ENCODE measurements at places on chromosomes 12 and 14. TPM values are rescaled to one million over a fixed set of nuclear protein-coding genes. Genes with fewer than 3 reads are reported as not detected.

MEG3 gene
- total RNA-seq: 155 TPM

- DNase-seq: peak; percentile 68
Observed at GRCh38 chr12:27176765-27177164, 67.3 kb upstream of the STK38L start.

DNA sequence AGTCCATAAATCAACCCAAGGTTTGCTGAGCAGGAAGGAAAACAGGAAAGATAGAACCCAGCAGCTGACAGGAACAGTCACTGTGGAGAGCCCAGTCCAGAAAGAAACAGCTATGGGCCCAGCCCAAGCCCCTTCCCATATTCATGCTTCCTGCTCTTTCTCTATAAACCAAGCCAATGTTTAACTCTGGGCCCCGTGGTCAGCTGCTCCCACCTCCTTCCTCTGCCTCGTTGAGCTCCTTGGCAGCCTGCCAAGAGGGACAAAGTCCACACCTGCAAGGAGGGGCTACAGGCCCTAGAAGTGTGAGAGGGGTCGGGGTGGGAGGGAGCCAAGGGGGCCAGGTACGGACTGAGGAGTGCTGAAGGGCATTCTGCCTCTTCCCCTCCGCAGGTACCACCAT is 10.0 kb downstream of the SLC6A13 start:
- no peak for DNase-seq

DNA sequence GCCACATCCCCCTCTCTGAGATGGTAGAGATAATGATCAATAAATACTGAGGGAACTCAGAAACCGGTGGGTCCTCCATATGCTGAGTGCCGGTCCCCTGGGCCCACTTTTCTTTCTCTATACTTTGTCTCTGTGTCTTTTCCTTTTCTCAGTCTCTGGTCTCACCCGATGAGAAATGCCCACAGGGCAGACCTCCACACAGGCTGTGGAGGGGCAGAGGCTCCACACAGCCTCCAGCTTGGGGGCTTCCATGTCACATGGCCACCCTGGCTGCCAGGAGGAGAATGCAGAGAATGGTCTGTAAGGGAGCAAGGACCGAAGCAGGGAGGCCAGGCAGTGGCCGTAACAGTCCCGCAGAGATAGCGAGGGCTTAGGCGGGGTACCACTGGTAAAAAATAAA is 105.9 kb downstream of the NTF3 start:
- DNase-seq: no peak

CLBA1 gene
- total RNA-seq: 2.8 TPM

- DNase-seq: peak; percentile 46
Observed at GRCh38 chr12:39723831-39724230, 104.2 kb upstream of the ABCD2 start.

DNA sequence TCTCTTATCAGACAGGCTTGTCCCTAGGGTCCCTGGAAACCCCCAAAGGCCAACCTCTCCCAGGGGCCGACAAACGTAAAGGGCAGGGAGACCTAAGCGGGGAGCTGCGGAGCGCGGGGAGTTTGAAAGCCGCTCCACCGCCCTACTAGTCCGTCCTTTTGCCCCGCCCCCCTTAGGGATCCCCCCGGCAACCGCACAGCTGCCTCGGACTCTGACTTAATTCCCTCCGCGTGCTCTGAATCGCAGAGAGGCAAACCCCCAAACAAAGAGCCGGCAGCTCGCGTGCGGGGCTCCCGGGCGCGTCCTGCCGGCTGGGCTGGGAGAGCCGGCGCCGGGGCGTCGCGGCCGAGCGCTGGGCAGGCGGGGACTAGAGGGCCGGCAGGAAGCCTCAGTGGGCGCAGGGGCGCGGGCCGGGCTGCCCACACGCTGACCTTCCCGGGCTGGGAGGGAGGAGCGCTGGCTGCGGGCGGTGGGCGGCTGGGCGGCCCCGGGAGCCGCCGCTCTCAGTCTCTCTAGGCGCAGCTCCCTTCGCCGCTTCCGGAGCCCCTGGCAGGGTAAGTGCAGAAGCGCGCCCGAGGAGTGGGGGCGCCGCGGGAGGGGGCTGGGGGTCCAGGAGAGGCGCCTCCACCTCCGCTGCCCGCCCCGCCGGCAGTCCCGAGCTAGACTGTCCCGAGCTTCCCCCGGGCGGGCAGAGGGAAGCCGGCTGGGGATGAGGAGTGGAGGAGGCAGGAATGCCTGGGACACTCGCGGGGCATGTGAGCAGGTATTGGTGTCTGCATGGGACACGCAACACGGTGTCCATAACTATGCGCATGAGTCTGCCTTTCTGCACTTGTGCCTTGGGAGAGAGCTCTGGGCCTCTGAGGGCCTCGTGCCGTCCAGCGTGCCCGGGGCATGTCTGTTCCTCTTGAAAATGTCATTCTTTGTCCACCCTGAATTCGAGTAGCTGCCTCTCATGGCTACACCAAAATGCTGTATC is at the start of gene TSPAN11:
TSS of gene TSPAN11 (plus strand) at position 506 of the 979 bp plus-strand sequence. CDS start 27,244 bp downstream, outside the sequence.
- DNase-seq: peak; percentile 16

DNA sequence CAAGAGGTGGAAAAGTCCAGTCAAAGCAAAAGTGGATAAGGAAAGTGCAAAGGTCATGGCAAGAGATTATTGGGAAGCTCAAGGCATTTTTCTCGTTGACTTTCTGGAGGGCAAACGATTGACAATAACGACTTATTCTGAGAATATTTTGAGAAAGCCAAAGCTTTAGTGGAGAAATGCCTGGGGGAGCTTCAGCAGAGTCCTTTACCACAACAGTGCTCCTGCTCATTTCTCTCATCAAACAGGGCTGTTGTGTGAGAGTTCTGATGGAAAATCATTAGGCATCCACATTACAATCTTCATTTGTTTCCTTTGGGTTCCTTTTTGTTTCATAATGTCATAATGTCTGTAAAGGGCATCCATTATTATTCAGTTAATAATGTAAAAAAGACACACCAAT is 26.9 kb downstream of the PRB3 start:
- DNase-seq: no peak

- no peak for DNase-seq
Observed at GRCh38 chr14:104200106-104200505, 61.7 kb downstream of the KIF26A start.

HHIPL1 gene
- 5.1 TPM for total RNA-seq

DNA sequence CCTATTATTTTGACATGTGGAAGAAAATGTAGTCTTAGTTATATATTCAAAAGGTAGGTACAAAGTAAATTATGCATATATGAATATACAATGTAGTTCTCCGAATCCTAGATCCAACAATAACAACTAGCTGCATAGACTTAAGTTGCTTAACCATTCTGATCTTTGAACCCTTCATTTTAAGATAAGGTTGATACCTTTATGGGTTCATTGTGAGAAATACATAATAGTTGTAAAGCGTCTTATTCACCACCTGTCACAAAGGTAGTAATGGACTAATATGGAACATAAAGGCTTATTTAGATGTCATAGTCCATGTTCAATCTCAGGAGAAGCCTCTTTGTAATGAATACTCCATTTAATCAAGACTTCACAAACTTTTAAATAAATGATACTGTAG is 263.6 kb downstream of the TMTC2 start:
- no peak for DNase-seq

DNA sequence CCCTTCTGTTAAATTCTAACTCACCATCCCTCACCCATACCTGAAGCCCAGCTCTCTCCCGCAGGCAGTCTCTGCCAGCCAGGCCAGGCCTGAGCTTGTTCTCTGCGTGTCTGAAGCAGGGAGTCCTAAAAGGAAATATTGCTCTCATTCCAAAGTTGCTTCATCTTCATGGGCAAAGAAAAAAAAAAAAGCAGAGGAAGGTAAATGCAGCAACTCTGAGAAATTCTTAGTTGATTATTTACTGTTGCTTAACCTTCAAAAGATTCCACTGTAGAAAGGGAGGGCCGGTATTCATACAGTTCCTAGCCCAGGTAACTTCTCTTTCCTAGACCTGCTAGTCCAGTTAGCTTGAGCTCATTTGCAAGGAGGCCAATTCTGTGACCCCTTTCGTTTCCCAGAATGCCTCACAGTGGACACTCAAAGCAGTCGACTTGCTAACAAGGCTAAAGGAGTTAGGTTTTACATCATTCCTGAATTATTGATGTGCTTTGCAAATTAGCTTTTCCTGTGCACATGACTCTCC is 193.5 kb upstream of the EEA1 start:
- DNase-seq: no peak

- DNase-seq: no peak
Observed at GRCh38 chr14:66657780-66658179, 149.8 kb downstream of the GPHN start.

RNFT2 gene
- 2.3 TPM for total RNA-seq

DNA sequence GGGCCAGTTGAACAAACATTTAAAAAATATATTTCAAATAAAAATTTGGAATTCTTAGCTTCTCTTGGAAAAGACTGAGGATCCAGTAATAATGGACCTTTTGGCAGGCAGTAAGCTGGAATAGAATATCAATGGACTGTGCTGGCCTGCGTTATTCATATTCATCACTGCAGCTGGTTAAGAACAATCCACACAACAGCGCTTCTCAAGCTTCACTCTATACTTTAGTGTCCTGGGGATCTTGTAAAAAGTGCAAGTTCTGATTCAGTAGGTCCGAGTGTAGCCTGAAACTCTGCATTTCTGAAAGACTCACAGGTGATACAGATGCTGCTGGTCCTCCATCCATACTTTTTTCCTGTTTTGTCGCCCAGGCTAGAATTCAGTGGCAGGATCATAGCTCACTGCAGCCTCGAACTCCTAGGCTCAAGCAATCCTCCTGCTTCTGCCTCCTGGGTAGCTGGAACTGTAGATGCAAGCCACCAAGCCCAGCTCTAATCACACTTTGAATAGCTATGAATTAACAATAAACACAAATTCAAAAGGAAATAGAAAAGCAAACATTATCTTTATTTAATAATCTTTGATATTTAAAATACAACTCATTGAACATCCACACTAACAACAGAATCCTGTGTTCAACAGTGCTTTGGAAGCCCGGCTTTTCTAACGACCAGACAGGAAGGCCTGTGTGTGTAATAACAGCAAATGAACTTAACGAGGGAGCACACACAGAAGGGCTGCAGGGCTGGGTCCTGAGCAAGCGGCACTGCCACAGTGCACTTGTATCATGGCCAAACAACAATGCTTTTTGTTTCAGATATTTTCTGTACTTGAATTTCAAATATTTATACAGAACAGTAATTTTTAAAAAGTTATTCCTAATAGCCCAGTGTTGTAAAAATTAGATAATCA is 18.4 kb upstream of the TRIP11 start:
- no peak for DNase-seq

- no peak for DNase-seq
Observed at GRCh38 chr14:91283666-91284065, 39.2 kb upstream of the GPR68 start.

DNA sequence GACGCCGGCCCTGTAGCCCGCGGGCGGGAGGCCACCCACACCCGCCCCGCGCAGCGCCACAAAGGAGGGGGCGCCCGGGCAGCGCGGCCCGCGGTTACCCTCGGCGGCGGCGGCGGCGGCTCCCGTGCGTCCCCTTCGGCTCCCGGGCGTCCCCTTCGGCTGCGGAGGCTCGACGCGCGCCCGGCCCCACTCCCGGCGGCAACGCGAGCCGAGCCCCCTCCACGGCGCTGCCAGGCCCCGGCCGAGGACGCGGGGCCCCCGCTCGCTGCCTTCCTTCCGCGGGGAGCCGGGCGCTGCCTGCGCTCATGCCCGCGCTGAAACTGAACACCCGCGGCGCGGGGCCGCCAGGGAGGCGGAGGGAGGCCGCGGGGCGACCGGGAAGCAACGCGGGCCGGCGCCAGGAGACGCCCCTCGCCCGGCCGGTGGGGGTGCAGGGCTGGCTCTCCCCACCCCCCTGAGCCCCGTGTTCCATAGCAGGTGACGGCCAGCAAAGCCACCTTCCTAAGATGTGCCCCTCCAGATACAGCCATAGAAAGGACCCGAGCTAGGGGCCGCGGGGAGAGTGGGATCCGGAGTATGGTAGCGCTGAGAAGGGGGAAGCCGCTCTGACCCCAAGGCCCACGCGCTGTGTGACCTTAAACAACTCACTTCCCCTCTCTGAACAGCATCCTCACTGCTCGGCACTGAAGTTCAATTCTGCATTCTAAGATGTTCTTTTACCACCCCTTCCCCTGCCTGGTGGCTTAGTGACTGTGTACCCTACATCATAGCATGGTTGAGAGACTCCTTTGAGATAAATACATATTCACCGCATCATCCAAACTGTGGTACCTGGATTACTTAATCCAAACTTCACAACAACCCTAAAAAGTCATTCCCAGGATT is 42.8 kb downstream of the KDM2B start:
- DNase-seq: no peak

DNA sequence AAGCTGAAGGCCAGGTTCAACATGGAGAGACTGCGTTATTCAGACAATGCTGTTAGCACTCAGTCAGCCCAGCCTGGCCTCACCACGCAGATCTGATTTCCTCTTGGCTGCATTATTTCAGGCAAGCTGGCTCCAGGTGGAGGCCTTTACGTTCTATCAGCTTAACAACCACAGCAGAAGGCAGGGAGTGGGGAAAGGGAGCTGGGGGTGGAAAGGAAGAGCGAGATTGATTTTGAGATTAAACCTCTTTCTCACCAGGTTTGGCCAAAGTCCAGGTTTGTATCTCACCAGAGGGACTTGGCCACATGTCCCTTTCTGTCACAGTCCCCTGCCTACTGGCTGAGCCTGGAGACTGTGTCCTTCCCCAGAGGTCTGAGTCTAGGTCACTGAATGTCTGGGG is 543.7 kb upstream of the TMEM132C start:
- DNase-seq: no peak

GPR84 gene
- total RNA-seq: not detected

GRCh38 chr14:90871605-90872233 is 55.5 kb upstream of the TTC7B start:
- peak; percentile 66 for DNase-seq

FGD4 gene
- total RNA-seq: 55.6 TPM

- peak; percentile 73 for DNase-seq
Observed at GRCh38 chr14:71321574-71322315, 414.5 kb downstream of the PCNX1 start.

FAM222A gene
- 0.54 TPM for total RNA-seq

RAD51AP1 gene
- 2.9 TPM for total RNA-seq

- peak; percentile 88 for DNase-seq
Observed at GRCh38 chr12:93127582-93128331, 198.7 kb upstream of the EEA1 start.

MAP3K12 gene
- total RNA-seq: 118 TPM

DNA sequence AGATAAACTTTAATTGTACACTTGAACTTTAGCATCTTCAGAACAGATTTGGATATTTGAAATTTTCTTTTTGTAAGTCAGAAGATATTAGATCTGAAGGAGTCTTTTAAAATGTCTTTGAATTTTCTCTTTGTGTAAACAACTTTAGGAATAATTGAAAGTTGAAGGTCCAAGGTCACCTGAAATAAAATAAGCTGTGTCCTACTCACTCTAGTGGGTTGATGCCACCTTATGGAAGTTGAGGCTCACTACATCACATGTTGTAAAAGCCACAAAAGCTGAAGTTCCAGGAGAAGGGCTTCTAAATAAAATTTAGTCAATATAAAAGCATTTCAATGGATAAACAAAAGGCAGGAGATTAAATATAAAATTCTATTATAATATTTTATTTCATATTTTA is 122.0 kb upstream of the ATXN7L3B start:
- peak; percentile 22 for DNase-seq

PRH2 gene
- total RNA-seq: not detected

All from fibroblast of the aortic adventitia (primary cell).